ENCODE measurements at places on chromosomes 1 and 21.

DNA sequence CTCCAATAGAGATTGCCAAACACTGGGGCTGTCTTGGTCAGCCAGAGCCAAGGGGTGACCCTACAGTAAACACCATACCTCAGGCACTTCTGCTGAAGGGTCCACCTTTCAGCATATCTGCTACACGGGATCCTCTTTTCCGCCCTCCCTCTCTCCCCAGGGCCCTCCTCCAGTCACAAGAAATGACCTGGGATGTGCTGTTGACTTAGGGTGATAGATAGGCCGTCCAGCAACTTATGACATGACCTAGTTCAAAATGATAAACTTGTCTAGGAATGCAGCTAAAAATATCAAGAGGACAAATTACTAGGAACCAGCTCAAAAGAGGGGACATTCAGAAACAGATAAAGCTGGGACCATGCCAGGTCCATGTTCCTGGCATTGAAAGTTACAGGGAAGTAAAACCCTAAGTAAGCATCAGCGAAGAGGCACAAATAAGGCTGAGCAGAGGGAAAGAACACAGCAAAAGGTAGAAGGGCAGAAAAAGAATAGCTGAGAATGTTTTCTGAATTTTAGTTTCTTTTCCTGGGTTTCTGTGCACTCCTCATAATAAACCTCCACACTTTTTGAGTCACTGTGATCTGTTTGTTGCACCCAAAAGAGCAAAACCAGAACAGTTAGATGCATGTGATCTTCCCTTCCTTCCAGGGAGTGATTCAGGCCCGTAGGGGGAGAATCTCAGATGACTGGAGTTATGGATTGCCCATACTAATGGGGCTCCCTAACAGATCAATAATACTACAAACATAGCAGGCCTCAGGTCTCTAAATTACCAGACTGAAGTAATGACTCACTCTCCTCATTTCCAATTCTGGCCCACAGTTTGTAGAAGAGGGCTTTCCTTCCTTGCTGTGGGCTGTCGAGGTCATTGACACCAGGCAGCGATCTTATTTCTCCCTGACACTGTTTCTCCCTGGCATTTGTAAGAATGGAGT lies 48.9 kb upstream of the F3 start:
- DNase-seq, result no peak

DNA sequence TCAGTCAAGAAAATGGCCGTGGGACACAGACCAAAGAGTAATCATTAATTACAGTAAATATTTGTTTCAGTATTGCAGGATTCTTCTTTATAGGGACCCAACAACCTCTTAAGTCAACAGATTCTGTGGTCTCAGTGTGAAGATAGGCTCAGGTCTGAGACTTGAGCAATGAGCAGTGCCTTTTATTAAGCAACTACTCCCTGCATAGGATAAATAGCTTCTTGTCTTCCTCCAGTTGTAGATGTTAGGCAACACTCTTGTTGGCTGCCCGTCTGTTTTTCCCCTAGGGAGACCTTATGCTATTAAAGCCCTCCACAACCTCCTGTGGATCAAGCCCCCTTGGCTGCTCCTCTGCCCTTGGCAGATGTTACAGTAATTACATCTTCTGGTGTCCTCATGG lies 1.8 kb upstream of the OMA1 start:
- no peak for DNase-seq

GRCh38 chr1:21324368-21325141 lies 34.3 kb upstream of the ECE1 start:
- peak; percentile 76 for DNase-seq

GRCh38 chr21:34812504-34813265 lies 143.9 kb downstream of the CLIC6 start:
- DNase-seq, result no peak

GRCh38 chr1:246415028-246415427 lies 92.1 kb downstream of the SMYD3 start:
- no peak for DNase-seq

GRCh38 chr1:206798384-206798996 lies 26.2 kb upstream of the IL10 start:
- no peak for DNase-seq

Measured in SK-N-SH (cell line).